ENCODE measurements at places on chromosomes 7 and 10. TPM values are rescaled to one million over a fixed set of nuclear protein-coding genes. Genes with fewer than 3 reads are reported as not detected.

Gene LDB3
- total RNA-seq, result 4.7 TPM

Gene ZCWPW1
- 5.9 TPM for total RNA-seq

Gene TLL2
- total RNA-seq, result 0.25 TPM

Gene CYP3A4
- not detected for total RNA-seq

Gene CXCL12
- total RNA-seq, result 112 TPM

Gene CALHM1
- total RNA-seq, result not detected
